ENCODE measurements at places on chromosomes 4 and X. TPM values are rescaled to one million over a fixed set of nuclear protein-coding genes. Genes with fewer than 3 reads are reported as not detected.

The FAM241A gene
- polyA plus RNA-seq: 1.7 TPM

The ART3 gene
- polyA plus RNA-seq: 0.57 TPM

The MAGEB2 gene
- not detected for polyA plus RNA-seq

The ADH7 gene
- not detected for polyA plus RNA-seq

The GSX2 gene
- not detected for polyA plus RNA-seq

The PDE5A gene
- polyA plus RNA-seq: 50.2 TPM

Data from right renal pelvis (tissue), 4 donors.